ENCODE measurements at places on chromosomes 1 and 21.

DNA sequence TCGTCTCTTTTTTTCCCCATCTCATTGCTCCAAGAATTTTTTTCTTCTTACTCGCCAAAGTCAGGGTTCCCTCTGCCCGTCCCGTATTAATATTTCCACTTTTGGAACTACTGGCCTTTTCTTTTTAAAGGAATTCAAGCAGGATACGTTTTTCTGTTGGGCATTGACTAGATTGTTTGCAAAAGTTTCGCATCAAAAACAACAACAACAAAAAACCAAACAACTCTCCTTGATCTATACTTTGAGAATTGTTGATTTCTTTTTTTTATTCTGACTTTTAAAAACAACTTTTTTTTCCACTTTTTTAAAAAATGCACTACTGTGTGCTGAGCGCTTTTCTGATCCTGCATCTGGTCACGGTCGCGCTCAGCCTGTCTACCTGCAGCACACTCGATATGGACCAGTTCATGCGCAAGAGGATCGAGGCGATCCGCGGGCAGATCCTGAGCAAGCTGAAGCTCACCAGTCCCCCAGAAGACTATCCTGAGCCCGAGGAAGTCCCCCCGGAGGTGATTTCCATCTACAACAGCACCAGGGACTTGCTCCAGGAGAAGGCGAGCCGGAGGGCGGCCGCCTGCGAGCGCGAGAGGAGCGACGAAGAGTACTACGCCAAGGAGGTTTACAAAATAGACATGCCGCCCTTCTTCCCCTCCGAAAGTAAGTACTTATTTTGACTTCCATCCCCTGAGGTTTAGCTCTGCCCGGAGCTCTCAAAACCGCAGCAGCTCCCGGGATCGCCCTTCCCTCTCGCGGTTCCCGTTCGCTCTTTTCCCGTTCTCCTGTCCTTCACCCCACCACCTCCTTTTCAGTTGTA lies 1.5 kb downstream of the TGFB2 start:
- no peak for DNase-seq

GRCh38 chr1:98188774-98189173 lies 267.9 kb upstream of the DPYD start:
- DNase-seq: no peak

- no peak for DNase-seq
Observed at GRCh38 chr1:197921235-197922069, 4.3 kb downstream of the LHX9 start.

GRCh38 chr1:171664976-171665375 lies 12.5 kb upstream of the MYOC start:
- DNase-seq: no peak

- DNase-seq: no peak
Observed at GRCh38 chr1:116827607-116828105, 73.4 kb downstream of the CD2 start.

DNA sequence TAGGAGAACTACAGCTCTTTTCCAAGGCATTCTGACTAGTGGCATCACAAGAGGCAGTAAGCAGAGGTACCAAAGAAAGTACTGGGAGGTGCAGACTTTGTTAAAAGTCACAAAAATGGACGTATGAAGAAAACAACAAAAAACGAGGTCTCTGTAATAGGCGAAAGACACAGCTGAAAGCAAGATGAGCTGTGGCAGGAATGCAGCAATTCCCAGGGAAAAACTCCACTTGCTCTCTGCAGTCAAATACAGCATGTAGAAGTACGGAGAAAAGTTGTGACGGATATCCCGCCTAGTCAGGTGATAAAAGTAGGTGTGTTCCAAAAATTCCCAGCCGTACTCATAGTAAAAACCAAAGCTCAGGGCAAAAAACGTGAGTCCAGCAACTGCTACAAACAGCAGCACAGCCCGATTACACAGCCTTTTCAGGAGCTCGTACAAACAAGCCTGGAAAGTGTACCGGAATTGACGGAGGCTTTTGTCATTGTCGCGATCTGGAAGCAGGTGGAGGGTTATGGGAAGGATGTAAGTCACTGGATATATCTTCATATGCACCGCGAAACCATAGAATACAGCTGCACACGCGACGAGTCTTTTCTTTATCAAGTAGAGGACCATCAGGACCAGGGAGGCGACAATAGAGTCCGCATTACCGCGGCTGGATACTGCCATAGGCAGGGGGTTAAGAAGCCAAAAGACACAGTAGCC lies 979 bp downstream of the PIGM start:
- no peak for DNase-seq

- DNase-seq: no peak
Observed at GRCh38 chr1:61973100-61973837, 221.4 kb upstream of the L1TD1 start.

- no peak for DNase-seq
Observed at GRCh38 chr1:87515781-87516180, 187.1 kb downstream of the LMO4 start.

GRCh38 chr1:96968541-96968940 lies 247.0 kb downstream of the PTBP2 start:
- DNase-seq: no peak

GRCh38 chr1:74193908-74194307 lies 4.1 kb downstream of the LRRIQ3 start:
- DNase-seq: no peak
